ENCODE measurements at places on chromosomes 7 and 10. TPM values are rescaled to one million over a fixed set of nuclear protein-coding genes. Genes with fewer than 3 reads are reported as not detected.

The PAPOLB gene
- under 0.01 TPM for total RNA-seq

The CDC14C gene
- 0.17 TPM for total RNA-seq

The ADAP1 gene
- 2.3 TPM for total RNA-seq

The CRTAC1 gene
- not detected for total RNA-seq

The PLA2G12B gene
- not detected for total RNA-seq

The NPTX2 gene
- total RNA-seq: under 0.01 TPM

The WNT8B gene
- not detected for total RNA-seq

The OR2A12 gene
- total RNA-seq: not detected

The RAMP3 gene
- under 0.01 TPM for total RNA-seq

DNA sequence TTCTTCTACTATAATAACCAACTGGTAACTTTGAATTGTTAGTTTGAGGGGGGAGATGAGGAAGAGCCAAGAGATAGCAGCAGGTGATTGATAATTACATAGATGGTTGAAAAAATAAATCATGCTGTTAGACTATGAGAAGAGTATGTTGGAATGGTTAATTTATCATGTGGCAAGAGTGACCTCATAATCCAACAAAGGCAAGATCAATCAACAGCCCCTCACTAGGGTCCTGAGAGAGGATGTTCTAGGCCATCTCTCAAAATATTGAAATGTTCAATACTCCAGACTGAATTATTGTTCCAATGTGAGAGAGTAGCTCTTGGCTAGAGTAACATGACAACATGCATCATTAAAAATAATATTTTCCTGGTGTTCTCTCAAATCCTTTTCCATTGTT lies 67.9 kb downstream of the ADD3 start:
- no peak for DNase-seq

GRCh38 chr7:149468208-149468607 lies 7.3 kb upstream of the ZNF777 start:
- DNase-seq: no peak

DNA sequence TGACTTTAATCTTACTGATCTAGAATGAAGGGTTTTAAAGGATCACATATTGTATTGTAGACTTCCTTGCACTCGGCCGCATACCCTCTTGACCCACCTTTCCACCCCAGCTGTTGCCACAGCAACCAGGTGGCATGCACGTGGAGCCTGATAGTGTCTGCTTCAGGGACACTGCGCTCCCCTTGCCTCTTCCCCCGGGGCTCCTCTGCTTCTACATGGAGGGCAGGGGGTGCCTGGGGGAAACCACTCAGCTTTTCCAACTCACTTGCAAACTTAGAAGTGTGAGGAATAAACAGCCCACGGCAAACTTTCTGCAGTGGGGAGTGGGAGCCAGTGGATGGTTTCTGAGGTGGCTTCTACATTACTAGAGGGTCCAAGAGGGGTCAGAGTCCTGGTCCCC lies 458.6 kb downstream of the PLXNA4 start:
- DNase-seq: no peak

GRCh38 chr7:24337180-24337579 lies 53.2 kb downstream of the NPY start:
- no peak for DNase-seq

- peak; percentile 15 for DNase-seq
These were observed at the start of gene PRLHR for GRCh38 chr10:118595598-118596425. PRLHR (minus strand) TSS chr10:118595648; CDS start chr10:118595244, 404 bp downstream.

GRCh38 chr7:87459941-87460340 lies 15.5 kb downstream of the ABCB4 start:
- DNase-seq: no peak

- DNase-seq: no peak
These were observed 271.5 kb upstream of the TAC1 start for GRCh38 chr7:97460433-97460832.

DNA sequence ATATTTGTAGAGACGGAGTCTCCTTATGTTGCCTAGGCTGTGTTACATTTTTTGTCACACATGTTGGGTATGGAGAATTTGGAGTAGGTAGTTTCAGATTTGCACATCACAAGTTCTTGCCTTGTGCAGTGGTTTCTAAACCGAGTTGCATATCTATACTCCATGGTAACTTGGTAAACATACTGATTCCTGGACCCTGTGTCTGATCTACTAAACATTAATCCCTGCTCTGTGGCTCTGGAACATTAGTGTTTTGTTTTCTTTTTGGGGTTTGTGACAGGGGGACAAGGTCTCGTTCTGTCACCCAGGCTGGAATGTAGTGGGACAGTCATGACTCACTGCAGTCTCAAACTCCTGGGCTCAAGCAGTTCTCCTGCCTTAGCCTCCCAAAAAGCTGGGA lies 24.7 kb downstream of the AUTS2 start:
- DNase-seq: no peak

DNA sequence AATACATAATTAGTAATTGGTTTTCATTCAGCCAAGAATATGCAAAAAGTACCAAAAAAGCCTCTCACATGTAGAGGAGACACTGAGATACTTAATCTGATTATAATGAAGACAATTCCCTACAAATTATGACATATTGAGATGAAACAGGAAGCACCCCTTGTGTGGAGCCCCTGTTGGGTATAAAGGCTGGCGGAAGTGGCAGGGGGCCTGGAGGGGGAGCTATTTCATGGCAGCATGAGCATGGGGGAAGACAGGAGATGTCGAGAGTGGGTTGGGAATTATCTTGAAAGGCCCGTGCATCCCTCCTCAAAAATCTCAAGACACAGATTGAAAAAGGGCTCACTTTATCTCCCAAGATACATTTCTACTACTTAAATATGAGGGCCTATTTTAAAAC lies 96.9 kb downstream of the PIP4K2A start:
- no peak for DNase-seq

GRCh38 chr10:122555442-122555841 lies 5.1 kb upstream of the DMBT1 start:
- no peak for DNase-seq

DNA sequence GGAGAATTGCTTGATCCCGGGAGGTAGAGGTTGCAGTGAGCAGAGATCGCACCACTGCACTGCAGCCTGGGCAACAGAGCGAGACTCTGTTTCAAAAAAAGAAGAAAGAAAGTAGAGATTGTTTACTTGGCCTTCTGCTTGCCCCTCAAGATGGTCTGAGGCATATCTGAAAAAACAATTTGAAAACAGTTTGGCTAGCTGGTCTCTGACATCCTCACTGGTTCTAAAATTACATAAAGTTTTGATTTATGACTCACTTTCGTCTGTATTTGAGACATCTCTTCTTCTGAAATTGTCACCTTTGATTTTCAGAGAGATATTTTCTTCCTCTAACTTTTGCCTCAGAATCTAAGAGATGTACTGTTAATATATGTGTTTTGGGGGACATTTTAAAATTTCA lies 49.6 kb upstream of the HELLS start:
- peak; percentile 18 for DNase-seq

- peak; percentile 66 for DNase-seq
These were observed 9.3 kb upstream of the TSPAN14 start for GRCh38 chr10:80444646-80445319.

DNA sequence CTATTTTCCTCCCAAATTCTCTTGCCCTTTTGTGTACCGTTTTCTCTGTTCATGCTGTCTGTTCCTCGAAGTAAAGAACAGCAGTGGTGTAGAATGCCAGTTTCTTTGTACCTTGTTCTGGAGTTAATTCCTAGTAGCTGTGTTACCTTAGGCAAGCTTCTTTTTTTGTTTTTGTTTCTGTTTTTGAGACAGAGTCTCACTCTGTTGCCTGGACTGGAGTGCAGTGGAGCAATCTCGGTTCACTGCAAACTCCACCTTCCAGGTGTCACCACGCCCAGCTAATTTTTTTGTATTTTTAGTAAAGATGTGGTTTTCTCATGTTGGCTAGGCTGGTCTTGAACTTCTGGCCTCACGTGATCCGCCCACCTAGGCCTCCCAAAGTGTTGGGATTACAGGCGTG lies 221.2 kb downstream of the BBS9 start:
- no peak for DNase-seq

GRCh38 chr10:123583639-123584418 lies 82.3 kb upstream of the GPR26 start:
- peak; percentile 58 for DNase-seq

- DNase-seq: no peak
These were observed 64.4 kb downstream of the RAB18 start for GRCh38 chr10:27568196-27569175.

- no peak for DNase-seq
These were observed 351.0 kb downstream of the ANKRD7 start for GRCh38 chr7:118575393-118575948.

DNA sequence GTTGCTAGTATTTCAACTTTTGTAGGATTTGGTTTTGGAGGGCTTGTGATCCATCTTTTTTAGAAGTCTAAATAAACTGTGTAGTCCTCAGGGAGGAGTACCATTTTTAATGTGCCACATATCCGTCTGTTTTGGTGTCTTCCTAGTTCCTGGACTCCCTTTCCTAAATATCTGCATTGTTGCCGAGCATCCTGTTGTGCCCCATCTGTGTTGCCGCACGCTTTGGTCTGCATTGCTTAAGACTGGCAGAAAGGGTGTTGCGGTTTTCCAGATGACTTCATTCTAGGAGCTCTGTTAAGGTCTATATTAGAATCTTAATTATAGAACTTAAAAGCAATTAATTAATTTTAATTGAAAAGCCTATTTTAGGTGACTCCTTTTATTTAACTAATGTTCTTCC lies 49.4 kb downstream of the RBM33 start:
- no peak for DNase-seq

DNA sequence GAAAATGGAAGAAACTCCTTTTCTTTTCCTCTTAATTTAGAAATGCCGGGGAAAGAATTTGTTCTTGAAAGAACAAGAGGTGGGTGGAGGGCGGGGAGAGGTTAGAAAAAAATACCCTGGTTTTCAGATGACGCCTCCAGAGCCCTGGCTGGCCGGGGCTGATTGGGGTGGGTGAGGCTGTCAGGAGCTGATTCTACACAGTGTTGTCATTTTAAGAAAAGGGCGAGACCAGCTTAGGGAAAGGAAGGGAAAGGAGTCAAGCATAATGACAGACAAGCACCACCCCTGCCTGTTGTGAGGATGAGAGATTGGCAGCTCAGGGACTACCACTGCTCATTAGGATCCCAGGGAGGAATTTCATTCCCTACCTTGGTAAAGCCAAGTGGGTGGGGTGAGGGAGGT lies 9.9 kb upstream of the FAM180A start:
- DNase-seq: peak; percentile 89

DNA sequence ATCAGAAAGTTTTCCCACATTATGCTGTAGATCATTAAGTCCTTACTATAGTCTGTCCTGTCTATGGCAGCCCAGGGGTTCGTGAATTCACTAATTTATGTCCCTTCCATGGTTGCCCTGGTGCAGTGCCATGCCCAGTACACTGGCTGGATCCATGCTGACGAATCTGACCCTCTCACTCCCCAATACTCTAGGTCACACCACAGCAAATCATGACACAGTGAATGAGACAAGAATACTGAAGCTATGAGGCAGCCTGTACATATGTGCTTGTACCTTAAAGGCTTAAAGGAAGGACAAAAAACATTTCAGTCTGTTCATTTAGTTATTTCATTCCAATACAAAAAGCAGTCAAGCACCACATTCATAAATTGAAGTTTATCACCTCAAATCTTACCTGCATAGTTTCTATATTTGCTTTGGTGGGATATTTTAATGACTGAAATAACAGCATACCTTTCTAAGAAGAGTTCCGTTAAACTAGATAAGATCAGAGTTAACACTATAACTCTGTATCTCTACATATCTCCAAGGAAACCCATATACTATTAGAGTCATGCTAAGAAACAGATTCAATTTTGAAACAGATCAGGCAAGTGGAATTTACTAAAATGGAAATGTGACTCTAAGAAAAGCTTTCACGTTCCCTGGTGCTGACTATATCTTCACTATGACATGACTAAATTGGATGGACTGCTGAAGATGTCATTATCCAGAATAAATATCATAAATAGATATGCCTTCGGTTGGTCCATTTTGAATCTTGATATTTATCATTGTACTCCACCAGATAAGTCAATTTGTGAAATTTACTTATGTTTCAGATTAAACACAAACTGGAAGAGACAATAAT lies 36.7 kb downstream of the OSBPL3 start:
- DNase-seq: no peak

Measured in fibroblast of lung (primary cell).